ENCODE measurements at places on chromosomes 1 and 21.

- no peak for DNase-seq
These were observed 492 bp downstream of the HLX start for GRCh38 chr1:220879509-220880361.

- no peak for DNase-seq
These were observed 50.7 kb downstream of the ALG14 start for GRCh38 chr1:95021805-95022643.

- no peak for DNase-seq
These were observed 10.1 kb upstream of the NTPCR start for GRCh38 chr1:232940262-232940661.

- no peak for DNase-seq
These were observed 7.5 kb upstream of the THEM4 start for GRCh38 chr1:151916726-151917370.

DNA sequence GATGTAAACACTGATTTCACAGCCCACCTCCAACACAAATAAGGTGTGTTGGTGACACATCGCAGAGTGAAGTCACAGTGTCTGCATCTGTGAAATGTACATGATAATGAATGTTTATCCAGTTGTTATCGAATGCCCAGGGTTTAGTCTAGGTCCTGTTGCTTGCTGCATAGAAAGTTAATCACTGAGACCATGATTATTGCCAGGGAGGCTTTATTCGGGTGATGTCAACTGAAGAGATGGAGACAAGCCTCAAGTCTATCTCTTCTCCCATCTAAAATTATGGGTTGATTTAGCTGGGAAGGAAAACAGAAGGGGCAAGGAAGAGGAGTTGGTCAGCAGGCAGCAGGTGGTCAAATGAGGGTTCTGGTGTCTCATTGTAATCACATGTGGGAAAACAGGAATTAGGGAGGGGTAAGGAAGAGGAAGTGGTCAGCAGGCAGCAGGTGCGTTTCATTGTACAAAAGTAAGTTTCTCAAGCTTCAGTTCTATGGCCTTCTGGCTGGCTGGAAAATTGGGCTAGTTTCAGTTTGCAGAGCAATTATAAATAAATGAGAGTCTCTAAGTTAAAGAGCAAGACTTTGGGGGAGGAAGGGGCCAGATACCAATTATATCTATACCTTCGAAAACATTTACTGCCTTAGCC, 146.3 kb upstream of the DNAH14 start:
- DNase-seq: no peak

DNA sequence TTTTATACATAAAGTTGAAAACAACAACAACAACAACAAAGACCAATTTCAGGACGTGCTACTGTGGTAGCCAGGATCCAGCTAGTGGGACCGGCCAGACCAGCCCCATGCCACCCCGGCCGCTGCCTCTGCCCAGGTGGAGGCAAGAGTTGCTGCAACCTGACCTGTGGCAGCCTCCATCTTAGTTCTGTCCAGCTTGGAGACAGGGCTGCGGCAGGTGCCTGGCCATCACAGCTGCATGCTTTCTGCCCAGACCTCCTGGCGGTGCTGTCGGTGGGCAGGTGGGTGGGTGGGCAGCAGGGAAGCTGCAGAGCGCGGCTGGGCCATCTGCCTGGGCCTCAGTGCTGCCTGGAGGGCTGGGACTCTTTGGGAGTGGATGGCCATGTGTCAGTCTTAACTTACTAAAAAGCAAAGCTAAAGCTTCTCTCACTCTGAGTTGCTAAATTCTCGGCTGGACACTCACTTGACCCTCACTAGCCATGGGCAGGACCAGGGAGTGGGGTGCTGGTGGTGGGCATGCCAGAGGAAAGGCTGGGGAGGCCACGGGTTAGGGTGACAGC, 38.6 kb downstream of the KIAA1614 start:
- no peak for DNase-seq

GRCh38 chr1:50976890-50977574, 7.0 kb downstream of the CDKN2C start:
- peak; percentile 14 for DNase-seq

GRCh38 chr1:178071811-178072210, 22.1 kb upstream of the RASAL2 start:
- DNase-seq: no peak

DNA sequence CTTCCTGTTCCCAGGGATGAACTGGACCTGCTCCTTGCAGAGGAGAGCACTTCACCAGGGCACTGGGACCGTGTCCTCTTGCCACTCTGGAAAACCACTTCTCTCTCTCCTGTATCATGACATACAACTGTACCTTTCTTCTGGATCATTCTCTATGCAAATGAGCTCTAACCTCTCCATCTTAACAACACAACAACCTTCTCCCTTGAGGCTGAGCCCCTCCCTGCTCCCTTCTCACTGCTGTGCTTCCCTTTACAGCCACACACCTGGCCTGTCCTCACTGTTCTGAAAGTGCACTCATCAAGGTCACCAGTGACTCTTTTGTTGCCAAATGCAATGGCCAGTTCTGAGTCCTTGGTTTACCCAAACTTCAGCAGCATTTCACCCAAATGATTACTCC, 54.5 kb upstream of the MRPS6 start:
- no peak for DNase-seq

DNA sequence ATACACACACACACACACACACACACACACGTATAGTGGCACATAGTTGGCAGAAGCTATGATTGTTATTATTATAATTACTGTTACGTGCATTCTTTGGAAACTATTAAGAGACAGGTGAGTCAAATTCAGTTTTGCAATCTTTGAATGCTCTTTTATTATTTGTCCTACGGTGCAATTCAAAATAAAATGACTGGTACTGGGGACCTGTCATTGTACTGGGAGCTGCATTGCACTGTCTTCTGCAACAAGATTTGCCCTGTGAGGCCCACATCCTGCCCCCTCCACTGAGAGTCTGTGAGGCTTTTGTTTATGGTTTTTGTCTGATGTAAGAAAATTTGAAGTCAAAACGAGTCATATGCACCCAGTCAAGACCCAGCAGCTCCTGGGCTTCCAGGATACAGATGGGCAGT, 1.9 kb downstream of the LY9 start:
- DNase-seq: peak; percentile 71
